ENCODE measurements at places on chromosomes 12 and 14.
A peak's percentile ranks its signal among the peaks of the same experiment; 100 is the strongest.

DNA sequence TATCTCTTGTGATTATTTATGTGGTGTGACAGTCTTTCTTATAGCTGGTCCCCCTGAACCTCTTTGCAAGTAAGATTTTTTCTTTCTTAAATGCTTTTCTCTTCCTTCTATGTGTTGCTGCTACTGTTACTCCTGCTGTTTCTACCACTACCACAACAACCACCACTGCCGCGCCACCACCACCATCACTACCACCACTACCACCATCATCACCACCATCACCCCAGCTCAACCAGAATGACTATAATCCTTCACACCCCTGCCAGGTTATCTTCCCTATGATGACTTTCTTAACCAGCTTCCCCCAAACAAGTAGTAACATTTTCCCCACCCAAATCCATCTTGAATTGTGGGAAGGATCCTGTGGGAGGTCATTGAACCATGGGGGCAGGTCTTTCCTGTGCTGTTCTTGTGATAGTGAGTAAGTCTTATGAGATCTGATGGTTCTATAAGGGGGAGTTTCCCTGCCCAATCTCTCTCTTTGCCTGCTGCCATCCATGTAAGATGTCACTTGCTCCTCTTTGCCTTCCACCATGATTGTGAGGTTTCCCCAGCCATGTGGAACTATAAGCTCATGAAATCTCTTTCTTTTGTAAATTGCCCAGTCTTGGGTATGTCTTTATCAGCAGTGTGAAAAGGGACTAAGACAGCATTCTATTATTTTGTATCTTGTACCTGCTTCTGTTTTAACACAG, 52.2 kb downstream of the CHST11 start:
- no peak for DNase-seq

DNA sequence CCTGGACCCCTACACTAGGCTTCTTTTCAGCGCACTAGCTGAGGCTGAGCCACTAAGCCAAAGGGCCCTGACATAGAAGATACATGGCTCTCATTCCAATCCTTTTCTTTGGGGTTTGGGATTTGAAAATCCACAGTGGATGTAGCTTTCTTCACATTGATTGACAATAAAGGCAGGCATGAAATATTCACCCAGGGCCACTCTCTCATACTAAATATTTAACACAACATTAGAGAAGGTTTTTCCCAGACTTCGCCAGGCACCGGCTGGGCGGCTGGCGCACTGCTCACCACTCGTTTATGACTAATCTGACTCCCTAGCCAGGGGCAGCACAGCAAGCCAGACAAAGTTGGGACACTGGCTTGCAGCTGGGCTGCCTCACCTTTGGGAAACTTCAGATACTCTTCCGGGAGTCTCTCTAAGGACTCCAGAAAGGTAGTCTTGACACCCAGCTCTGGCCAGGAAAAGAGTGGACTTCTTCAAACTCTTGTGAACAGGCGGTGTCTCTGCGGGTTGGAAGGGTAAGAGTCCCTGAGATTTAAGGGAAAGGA, 699 bp upstream of the HOXC11 start:
- no peak for DNase-seq

DNA sequence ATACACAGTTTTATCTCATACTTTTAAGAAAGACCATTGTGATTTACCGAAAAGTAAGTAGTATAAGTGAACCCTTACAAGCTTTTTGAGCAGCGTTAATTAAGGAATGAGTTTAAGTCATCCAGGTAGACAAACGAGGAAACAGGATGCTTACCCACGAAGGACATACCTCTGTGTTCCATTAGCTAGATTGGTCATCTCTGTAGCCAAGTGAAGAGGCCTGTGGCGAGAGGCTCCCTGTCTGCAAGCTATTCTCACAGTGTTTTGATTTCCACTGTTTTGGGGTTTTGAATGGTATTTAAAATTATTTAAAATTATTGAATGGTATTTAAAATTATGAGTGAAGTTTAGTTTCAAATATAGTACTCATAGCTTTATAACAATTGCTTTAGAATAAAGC, 342.1 kb upstream of the RGS6 start:
- no peak for DNase-seq

- DNase-seq: no peak
Observed at GRCh38 chr14:91323031-91323430, 78.5 kb upstream of the GPR68 start.

- DNase-seq: no peak
Observed at GRCh38 chr14:56331592-56332216, 213.5 kb downstream of the PELI2 start.

- no peak for DNase-seq
Observed at GRCh38 chr12:54028314-54029201, at the start of gene HOXC6. Gene HOXC6 (plus strand): TSS chr12:54028440. CDS start chr12:54028522, 82 bp downstream.

DNA sequence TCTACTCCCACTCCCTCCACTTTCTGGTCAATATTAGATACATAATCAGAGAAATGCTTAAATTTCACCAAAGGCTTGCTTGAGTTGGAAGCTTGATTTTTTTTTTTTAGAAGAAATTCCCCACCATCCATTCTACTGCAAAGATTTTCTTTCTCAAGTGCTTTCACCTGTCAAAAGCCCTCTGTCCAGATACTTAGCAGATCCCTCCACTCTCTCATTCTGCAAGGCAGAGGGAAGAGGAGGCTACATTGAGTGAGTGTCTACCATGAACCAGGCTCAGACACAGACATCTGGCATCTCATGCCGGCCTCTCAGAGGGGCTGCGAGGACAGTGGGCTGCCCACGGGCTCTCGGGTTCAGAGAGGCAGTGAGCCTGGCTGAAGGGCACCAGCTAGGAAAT, 127.6 kb upstream of the GSC start:
- no peak for DNase-seq

DNA sequence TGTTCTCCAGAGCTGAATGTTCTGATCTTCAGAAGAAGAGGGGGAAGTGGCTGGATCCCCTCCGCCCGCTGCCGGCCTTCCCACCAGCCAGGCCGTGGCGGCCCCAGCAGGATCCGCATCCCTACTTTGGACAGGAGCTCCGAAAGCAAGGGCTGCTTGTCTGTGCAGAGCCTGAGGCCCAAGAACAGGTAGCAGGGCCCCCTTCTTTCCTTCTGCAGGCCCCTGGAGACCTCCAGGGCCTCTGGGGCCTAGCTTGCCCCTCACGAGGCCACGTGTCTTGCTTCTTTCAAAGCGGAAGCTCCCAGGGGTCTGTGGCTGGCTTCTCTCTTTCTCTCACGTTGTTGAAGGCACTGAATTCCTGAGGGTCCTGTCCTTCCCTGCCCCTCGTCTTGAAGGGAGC, 13.2 kb downstream of the PGF start:
- no peak for DNase-seq

GRCh38 chr12:7197841-7198240, 8.4 kb downstream of the PEX5 start:
- no peak for DNase-seq

DNA sequence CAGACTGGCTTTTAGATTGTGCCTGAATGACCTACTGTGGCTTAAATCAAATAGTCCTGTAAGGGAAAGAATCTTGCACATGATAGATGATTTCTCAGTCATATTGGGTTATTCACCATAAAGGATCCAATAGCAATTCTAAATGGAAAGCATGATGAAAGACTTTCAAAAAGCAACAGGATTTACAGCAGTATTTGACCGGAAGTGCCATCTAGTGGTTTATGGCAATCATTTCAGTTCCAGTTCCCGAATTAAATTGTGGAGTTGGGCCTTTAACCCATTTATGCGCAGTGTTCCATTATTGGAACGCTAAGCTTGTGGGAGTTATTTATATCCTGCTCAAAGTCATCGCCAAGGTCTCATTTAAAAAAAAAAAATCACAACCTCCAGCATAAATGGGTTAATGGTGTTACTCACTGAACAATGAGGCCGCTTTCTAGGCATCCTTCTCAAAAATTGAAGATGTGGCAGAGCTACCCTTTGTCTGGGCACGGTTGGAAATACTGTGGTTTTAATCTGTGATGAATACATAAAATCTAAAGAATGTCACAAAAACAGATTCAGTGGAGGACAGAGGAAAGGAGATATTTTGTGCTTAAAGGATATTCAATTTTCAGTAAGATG, 60.8 kb upstream of the REP15 start:
- DNase-seq: no peak

- no peak for DNase-seq
Observed at GRCh38 chr14:46840944-46841720, 189.6 kb upstream of the RPL10L start.

DNA sequence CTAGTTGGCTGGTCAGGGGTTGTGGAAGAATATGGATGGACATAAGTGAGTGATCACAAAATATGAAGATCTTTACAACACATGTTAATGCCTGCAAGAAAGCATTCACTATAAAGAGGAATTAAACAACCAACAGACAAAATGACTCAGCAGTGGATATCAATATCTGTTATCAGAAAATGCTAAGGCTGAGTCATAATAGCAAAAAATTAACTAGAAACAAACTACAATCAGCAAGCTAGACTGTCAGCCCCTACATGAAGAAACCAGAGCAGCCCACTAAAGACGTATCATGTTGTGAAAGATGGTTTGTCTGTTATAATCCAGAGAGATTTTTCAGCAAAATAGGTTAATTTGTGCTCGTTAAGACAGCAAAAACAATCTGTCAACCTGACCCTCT, 472.9 kb downstream of the NELL2 start:
- DNase-seq: no peak

DNA sequence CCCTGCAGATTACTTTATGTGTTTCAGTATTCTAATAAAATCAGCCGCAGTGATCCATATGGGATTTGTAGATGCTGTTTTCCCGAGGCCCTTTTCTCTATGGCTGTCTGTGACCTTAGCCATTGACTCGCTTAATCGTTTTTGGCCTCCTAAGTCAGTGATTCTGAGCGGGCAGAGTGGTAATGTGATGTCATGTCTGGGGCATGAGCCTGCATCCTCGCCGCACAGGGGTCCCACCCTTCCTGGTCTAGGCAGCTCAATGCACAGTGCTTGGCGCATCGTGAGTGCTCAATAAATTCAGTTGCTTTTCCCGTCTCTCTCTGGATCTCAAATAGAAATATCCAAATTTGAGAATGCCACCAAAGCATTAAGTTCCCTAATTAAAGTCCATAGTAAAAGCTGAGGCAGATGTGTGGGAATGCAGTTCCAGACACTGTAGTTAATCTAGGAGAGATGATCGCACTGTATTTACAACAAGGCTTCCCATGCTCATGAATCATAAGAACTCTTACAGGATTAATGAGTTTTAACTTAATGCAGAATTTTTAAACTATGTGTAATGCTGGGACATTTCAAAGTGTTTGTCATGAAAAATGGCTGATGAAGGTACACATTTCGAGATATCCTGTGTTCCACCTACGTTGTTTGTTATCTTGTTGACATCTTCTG, 29.3 kb downstream of the HMGA2 start:
- peak; percentile 70 for DNase-seq

GRCh38 chr12:30461026-30461615, 234.5 kb downstream of the IPO8 start:
- no peak for DNase-seq

Measured in BJ (cell line).